Fibroblast of lung (primary cell): ENCODE measurements at places on chromosomes 16 and 17. TPM values are rescaled to one million over a fixed set of nuclear protein-coding genes. Genes with fewer than 3 reads are reported as not detected.

GRCh38 chr17:57902117-57902799 is 52.4 kb upstream of the MRPS23 start:
- peak; percentile 25 for DNase-seq

SDR42E1 gene
- polyA plus RNA-seq, result 0.62 and 1.0 TPM in 2 replicates

- DNase-seq, result no peak
Measured at GRCh38 chr17:67554634-67555033, 163.1 kb upstream of the NOL11 start.

CACNA1G gene
- 0.08 and 0.09 TPM in 2 replicates for polyA plus RNA-seq

GRCh38 chr17:17843096-17843495 is 6.3 kb upstream of the SREBF1 start:
- DNase-seq, result no peak

DNA sequence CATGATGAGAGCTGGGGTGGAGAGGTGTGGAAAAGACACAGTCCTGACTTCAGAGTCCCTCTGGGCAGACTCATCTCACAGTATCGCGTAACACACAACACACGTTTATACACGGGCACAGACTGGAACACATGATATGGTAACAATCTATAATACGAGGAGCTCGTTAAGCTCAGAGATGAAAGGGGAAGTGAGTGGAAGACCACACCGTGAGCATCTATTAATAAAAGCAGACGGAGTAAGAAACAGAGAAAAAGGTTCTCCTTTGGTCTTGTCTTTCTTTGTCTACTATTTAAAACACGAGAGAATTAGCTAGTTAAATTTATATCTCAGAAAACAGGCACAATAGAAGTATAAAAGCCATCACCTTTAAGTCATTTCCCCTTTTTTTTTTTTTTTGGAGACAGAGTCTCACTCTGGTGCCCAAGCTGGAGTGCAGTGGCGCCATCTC is 13.5 kb downstream of the ANKRD11 start:
- DNase-seq, result no peak

DNA sequence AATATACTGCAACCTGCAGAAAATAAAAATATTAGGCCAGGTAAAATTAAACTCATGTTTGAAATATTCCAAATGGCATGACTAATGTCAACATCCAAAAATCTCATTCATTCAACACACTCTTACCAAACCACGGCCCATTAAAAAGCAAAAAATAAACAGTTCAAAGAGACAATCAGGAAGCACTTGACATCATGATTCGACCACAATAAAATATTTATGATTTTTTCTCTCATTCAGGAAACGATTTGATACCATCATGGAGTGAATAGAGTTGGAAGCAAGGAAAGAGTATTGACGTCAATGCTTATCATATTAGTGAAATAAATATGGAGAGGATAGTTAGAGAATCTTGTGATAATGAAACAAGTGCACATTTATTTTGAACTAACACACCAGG is 354.1 kb downstream of the KCNJ2 start:
- DNase-seq, result no peak

- peak; percentile 70 for DNase-seq
Measured at GRCh38 chr16:72858665-72859493, 189.0 kb downstream of the ZFHX3 start.

HS3ST3A1 gene
- 2.4 and 13.1 TPM in 2 replicates for polyA plus RNA-seq

GRCh38 chr16:1543085-1543896 is 9.8 kb downstream of the TMEM204 start:
- DNase-seq, result peak; percentile 37

GRCh38 chr17:48727415-48728175 is 955 bp downstream of the HOXB13 start:
- no peak for DNase-seq

DNA sequence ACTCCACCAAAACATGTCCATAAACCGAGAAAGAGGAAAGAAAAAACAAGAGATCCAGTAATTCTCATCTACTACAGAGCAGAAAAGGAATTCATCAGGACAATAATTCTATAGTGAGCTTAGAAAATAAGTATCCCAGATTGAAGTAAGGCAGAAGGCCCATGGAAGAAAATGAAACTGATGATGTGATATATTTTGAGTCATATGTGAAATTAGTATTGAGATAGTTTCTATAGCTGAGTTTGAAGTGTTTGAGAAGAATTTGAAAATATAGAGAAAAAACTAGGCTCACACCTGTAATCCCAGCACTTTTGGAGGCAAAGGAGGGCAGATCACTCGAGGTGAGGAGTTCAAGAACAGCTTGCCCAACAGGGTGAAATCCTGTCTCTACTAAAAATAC is 19.7 kb downstream of the LUC7L3 start:
- DNase-seq, result no peak

DNA sequence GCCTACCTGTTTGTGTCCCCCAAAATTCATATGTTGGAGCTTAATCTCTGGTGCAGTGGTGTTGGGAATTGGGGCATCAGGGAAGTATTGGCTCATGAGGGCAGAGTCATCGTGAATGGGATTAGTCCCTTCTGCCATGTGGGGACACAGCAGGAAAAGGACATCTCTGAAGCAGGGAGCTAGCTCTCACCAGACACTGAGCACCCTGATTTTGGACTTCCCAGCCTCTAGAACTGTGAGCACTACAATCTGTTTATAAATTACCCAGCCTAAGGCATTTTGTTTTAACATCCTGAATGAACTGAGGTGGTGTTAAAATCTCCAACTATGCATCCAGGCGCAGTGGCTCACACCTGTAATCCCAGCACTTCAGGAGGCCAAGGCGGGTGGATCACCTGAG is 206.0 kb downstream of the SEC14L1 start:
- DNase-seq, result no peak

DNA sequence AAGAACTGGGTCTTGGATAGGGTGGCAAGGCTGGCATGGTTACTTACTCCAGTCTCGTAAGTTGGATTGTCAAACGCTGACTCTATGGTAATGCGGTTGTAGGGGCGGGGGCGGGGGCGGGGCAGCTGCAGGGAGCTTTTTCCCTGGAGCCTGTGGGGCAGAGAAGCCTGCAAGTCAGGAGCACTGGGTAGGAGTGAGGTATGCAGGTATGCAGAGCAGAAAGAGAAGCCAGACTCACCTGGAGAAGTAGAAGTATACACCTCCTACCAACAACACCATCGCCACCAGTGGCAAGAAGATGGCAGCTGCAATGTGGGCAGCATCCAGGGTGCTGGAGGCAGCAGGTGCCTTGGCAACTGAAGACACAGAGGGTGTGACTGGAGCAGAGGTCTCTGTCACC is 4.8 kb upstream of the PHF12 start:
- DNase-seq, result no peak

XAF1 gene
- polyA plus RNA-seq, result 3.2 and 3.5 TPM in 2 replicates

GRCh38 chr16:68528686-68529379 is 10.3 kb upstream of the ZFP90 start:
- DNase-seq, result peak; percentile 71

- no peak for DNase-seq
Measured at GRCh38 chr17:74805591-74805991, 29.4 kb upstream of the NAT9 start.

GRCh38 chr17:2025622-2026309 is 632 bp upstream of the RTN4RL1 start:
- DNase-seq, result peak; percentile 72

DNA sequence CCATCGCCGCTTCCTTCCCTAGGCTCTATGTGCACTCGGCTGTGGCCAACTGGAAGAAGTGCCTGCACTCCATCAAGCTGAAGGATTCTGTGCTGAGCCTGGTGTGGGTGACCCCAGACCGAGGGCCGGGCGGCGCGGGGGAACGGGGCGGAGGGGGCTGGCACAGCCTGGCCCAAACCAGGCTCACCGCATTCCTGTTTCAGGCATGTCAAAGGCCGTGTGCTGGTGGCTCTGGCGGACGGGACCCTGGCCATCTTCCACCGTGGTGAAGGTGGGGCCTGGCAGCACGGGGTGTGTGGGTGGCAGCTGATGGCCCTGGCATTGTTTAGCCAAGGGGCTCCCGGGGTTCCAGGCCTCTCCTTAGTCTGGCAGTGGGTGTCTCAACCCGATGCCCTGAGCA is 4.6 kb downstream of the NME3 start:
- DNase-seq, result no peak

- peak; percentile 49 for DNase-seq
Measured at GRCh38 chr17:61393904-61394629, 5.6 kb upstream of the TBX2 start.

TMEM114 gene
- not detected in 2 replicates for polyA plus RNA-seq

C1QTNF8 gene
- polyA plus RNA-seq, result not detected in 2 replicates
